Dermis microvascular lymphatic vessel endothelial cell (primary cell): ENCODE measurements at places on chromosomes 11 and 22. TPM values are rescaled to one million over a fixed set of nuclear protein-coding genes. Genes with fewer than 3 reads are reported as not detected.

Gene MOGAT2
- total RNA-seq = not detected in 2 replicates

Gene KCNK4
- not detected in 2 replicates for total RNA-seq

Gene BMAL1
- total RNA-seq = 7.4 and 9.6 TPM in 2 replicates

Gene MMP12
- not detected in 2 replicates for total RNA-seq

Gene CCDC188
- total RNA-seq = 4.9 and 5.0 TPM in 2 replicates

Gene KAT5
- total RNA-seq = 37.6 and 38.4 TPM in 2 replicates

Gene CRYBB3
- not detected in 2 replicates for total RNA-seq

Gene CBX7
- 3.0 and 4.4 TPM in 2 replicates for total RNA-seq

GRCh38 chr22:20607157-20607907 is 99.9 kb downstream of the MED15 start:
- DNase-seq = no peak

GRCh38 chr22:40635940-40636379 is 559 bp downstream of the MRTFA start:
- no peak for DNase-seq

DNA sequence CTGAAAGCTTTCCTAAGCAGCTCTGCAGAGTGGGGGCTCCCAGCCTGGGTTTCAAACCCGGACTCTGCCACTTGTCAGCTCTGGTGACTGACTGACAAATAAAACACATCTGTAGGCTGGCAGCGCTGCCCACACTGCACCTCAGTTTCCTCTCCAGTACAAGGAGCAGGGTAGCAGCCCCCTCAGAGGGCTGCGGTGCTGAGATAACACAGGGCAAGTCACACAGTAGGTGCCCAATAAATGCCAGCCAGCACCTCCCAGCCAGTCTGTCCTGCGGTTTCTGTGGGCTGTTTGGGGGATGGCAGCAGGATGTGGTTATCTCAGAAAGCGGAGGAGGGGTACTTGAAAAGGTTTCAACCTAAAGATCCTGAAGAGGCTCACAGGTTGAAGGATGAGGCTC is 1.5 kb downstream of the SYT12 start:
- DNase-seq = no peak

DNA sequence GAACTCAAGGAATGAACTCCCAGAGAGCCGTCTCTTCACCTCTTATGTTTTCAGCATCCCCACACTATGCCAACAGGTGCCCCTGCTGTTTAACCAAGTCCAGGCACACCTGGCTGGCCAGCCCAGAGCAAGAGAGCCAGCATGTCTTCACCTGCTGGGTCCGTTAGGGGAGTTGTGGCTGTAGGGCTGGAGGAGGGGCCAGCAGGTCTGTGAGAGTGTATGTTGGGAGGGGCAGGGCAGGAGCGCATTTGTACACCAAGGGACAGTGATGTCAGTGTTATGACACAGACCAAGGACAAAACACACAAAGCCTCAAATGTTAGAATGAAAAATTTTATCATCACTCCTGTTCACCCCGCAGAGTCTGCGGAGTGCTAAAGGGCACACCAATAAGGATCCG is 5.8 kb downstream of the PATZ1 start:
- DNase-seq = no peak

- DNase-seq = no peak
Observed at GRCh38 chr22:33130473-33130872, 72.3 kb upstream of the SYN3 start.

DNA sequence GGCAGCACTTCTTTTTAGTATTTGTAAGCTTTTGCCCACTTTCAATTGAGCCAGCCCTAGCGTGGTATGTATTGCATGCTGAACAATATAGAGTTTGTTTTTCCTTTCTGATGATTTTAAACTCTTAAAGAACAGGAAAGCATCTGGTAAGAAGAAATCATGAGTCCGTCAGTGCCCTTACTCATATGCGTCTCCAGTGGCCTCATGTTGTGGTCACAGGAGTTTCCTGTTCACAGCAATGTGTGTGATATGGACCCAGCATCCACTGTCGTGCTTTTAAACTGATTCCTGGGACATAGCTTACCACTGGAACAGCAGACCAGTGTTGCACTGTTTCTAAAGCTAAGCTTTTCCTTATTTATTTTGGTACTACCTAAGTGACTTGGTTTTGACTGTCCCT is 40.1 kb downstream of the BID start:
- no peak for DNase-seq

- DNase-seq = no peak
Observed at GRCh38 chr11:117646411-117646810, 150.6 kb downstream of the DSCAML1 start.

- DNase-seq = no peak
Observed at GRCh38 chr11:116651098-116651736, 121.6 kb downstream of the BUD13 start.

DNA sequence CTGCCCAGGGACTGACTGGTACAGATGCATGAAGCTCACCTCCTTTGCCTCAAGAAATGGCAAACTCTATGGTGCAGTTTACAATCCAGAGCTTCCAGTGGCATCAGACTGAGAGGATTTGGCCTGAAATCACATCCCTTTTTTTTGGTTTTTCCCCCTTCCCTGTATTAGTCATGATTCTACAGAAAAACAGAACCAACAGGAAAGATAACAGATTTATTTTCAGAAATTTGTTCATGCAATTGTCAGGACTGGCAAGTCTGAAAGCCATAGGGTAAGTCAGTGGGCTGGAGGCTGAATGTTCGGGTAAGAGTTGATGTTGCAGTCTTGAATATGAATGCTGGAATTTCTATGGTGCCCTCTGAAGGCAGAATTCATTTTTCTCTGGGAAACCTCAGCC is 12.0 kb upstream of the ZDHHC13 start:
- DNase-seq = no peak

DNA sequence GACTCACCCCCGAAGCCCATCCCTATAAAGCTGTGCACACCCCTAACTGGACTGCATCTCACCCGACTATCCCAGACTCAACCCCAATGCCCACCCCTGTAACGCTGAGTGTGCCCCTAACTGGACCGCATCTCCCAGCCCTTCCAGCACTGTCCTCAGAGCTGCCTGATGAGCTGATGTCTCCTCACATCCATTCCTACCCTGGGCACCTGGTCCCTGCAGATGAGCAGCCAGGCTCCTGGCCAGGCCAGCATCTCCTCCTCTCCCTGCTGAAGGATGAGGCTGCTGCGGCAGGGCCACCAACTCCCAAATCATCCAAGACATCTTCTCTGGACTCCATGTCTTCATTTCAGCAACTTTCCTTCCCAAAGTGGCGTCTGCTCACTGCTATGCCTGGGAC is 332.1 kb downstream of the CTTN start:
- no peak for DNase-seq

DNA sequence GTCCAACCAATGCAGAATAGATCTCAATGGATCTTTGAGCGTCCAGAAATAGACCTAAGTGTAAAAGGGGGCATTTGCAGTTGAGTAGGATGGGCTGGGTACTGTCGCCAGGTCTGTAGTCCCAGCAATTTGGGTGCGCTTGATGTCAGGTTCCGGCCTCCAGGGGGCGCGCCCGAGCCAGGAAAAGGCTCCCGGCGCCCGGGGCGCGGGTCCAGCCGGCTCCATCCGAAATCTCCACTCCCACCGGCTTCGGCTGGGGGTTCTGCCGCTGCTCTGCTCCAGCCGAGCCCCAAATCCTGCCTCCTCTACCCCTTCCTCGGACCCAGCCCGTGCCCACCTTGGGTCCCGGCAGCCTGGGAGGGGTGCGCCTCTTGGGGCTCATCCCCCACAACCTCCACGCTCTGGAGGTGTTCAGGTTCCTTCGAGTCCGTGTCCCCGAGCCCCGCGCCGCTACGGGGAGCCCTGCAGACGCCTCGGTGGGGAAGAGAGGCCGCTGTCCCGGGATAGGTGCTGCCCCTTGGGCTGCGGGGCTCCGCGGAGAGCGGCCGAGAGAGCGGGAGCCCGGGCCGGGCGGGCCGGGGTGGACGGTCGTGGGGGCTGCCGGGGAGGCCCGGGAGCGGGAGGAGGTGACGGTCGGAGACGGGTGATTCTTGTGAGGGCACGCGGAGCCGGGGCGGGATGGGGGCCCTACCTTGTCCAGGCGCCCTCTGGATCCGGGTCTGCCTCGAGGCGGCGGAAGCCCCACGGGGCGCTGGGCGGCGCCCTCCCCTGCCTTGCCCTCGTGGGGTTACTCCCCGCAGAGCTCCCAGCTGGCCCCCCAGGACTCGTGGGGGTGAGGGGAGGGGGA is 13.0 kb upstream of the CYB5R3 start:
- DNase-seq = peak; percentile 62

DNA sequence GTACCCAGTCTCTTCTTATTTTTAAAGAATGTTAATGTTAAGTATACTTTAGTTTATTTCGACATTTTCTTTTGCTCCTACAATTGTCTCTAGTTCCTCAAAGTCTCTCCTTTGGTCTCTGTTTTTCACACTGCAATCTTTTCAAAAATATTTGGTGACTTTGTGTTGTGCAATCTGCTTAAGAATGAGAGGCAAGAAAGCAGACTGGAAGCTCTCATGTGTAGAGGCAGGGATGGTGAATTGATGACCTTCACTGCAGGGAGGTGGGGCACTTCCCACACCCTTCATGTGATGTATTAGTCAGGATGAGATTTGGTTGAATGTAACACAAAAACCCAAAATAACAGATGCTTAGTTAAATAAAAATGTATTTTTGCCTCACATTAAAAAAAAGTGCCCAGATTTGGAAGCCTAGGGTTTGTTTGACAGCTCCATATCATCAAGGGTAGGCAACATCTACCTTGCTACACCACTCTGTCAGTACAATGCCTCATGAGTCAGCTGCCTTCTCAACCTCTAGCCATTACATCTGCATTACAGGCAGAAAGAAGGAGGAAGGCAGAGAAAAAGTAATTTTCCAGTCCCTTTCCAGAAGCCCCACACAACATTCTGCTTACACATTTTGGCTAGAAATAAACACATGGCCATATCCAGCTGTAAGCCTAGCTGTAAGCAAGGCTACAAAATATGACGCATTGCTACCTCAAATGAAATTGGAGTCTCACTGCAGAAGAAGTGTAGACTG is 3.8 kb upstream of the MMP27 start:
- no peak for DNase-seq

DNA sequence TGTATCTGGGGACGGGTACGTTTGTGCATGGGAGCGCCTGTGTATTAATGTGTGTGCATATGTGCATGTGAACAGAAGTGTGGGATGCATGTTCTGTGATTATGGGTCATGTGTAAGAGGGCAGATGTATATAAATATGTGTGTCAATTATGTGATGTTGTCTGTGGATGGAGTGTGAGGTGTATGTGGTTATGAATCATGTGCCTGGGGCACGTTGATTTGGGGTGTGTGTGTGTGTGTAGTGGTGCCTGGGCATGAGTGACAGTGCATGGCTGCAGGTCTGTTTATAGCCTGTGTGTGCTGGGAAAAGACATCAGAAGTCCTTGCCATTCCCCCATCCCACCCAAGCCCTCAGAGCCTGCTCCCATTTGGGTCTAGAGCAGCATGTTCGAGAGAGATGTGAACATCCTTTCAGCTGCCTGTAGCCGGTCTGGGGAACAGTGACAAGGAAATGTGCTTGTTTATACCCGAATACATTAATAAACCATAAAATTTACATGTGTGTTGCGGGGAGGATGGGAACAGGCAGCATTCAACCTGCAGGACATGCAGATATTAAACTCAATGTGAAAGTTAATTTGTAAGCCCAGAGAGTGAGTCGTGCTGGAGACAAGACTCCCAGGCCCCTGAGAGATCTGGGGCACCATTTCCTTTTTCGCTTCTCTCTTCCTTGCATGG is 129.0 kb downstream of the NECTIN1 start:
- no peak for DNase-seq

DNA sequence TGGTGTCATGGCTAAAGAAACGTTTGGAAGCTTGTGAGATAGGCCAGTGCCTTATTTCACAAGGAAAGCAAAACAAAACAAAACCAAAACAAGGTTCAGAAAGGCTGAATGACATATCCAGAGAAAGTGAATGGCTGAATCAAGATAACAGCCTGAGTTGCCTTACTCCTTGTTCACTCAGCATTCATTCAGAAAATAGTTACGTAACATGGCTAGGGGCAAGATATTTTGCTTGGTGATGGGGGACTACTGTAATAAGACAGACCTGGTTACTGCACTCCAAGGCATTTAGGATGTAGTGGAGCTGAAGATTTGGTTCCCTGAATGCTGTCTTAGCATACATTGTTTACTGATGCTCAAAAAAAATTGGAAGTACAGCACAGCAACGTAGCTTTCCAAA is 47.7 kb downstream of the C11orf91 start:
- no peak for DNase-seq

DNA sequence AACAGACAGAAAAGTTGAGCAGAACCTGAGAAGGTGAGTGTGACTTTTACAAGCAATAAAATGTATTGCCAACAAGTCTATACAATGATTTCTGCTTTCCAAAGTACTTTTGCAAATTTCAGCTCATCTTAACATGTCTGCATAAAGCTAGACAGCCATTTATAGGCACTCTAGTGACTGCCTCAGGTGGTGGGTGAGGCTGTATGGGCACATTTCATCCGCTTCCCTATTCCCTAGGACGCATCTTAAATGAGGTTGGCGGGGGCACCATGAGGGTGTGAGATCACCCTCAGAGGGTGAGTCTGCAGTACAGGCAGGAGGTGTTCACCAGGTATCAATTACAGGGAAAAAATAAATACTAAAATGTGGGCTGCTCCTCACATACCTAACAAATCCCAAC is 110.1 kb downstream of the ETS1 start:
- no peak for DNase-seq

DNA sequence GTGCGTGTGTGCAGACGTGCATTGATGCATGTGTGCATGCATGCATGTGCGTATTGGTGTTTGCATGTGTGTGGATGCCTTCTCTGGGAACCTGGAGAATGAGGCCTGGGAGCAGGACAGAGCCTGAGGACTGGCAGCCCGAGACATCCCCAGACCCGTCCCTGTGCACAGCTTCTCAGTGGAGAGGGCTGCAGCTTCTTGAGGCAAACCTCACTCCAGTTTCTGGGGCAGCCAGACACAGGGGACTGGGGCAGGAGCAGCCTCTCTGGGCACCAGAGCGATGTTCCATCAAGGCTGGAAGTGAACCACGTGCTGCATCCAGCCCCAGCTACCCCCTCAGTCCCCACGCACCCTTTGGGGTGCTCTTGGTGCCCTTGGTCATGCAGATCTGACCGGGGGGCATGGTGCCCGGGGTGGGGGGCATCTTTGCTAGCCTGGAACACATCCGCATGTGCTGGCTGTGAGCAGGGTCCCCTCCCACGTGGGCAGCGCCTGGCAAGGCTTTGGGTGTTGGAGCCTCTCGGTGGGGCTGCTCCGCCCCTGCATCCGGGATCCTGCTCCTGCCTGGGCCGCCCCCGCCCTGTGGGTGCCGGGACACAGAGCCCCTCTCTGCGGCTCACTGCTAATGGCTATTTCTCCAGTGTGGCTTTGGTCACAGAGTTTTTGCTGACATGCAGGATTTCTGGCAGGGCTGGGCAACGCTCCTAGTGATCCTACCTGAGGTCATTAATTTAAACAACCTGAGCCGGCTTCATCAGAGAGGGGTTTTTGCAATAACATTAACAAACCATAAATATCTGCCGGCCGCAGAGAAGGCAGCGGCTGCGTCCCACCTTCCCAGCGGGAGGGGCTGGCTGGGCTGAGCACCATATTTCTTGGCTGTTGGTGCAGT is 434.7 kb downstream of the TBC1D22A start:
- DNase-seq = no peak

- DNase-seq = no peak
Observed at GRCh38 chr22:24429411-24430365, 2.3 kb downstream of the ADORA2A start.

- DNase-seq = no peak
Observed at GRCh38 chr22:49081926-49082325, 745.7 kb downstream of the BRD1 start.
